ENCODE measurements at places on chromosomes 16 and 17. TPM values are rescaled to one million over a fixed set of nuclear protein-coding genes. Genes with fewer than 3 reads are reported as not detected.

DNA sequence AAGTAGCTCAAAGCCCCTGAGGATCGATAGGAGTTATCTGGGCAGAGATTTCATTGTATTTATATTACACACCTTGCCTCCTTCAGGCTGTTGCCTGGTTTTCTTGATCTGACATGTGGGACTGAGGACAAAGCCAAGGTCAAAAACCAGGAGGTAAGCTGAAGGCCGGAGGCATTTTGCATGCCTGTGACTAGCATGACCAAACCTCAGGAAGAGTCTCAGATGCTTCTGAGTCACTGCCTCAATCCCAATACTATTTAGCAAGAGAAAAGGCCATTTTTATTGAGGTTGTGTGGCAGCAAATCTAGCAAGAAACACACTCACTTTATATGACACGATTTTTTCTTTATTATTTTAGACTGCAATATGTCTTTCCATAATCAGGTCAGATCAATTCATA lies 968.1 kb downstream of the CDH11 start:
- DNase-seq: peak; percentile 85

The TP53TG3E gene
- total RNA-seq: not detected

- DNase-seq: no peak
These were observed 50.7 kb upstream of the TNRC6C start for GRCh38 chr17:77907497-77908461.

The GGT6 gene
- not detected for total RNA-seq

GRCh38 chr16:59913666-59914065 lies 1179.5 kb upstream of the GOT2 start:
- DNase-seq: no peak

DNA sequence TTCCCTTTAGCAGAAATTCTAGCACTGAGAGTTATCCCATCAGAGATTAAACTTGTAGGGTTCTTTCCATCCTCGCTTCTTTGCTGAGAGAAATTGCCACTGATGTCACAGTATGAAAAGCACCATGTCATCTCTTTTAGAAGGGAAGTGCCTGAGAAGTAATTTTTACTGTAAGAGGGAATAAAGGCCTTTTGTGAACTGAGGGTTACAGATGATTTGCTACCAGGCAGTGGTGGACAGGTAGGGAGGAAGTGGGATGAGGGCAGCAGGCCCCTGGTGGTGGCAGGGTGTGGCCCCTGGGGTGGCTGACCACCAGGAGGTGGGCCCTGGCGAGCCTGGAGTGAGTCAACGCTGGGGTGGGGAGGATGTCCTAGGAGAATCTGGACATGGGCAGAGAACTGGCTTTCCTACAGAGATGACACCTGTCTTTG lies 6.4 kb upstream of the MILR1 start:
- DNase-seq: no peak

GRCh38 chr17:34059423-34060220 lies 195.5 kb upstream of the CCL2 start:
- no peak for DNase-seq

The MYO15A gene
- not detected for total RNA-seq
